ENCODE measurements at places on chromosomes 2 and 18. TPM values are rescaled to one million over a fixed set of nuclear protein-coding genes. Genes with fewer than 3 reads are reported as not detected.

ZSWIM2 gene
- not detected for total RNA-seq

DNA sequence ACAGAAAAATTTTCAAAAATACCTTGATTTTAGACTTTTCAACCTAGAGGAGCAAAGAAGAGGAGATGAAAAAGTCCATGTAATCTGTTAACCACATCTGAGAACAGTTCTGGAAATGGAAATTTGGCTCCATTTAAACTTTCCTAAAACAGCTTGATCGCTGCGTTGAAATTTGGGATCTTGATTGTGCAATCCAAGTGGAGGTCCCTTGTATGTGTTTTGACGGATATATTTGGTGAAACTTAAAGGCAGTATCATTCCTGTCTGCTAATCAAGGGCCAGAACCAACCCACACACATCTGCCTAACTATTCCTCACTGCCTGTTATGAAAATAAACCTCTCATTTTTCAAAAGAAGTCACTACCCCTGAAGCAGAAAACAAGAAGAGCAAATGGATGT is 46.6 kb downstream of the SPATS2L start:
- DNase-seq = no peak

KIAA2012 gene
- total RNA-seq = not detected

DNA sequence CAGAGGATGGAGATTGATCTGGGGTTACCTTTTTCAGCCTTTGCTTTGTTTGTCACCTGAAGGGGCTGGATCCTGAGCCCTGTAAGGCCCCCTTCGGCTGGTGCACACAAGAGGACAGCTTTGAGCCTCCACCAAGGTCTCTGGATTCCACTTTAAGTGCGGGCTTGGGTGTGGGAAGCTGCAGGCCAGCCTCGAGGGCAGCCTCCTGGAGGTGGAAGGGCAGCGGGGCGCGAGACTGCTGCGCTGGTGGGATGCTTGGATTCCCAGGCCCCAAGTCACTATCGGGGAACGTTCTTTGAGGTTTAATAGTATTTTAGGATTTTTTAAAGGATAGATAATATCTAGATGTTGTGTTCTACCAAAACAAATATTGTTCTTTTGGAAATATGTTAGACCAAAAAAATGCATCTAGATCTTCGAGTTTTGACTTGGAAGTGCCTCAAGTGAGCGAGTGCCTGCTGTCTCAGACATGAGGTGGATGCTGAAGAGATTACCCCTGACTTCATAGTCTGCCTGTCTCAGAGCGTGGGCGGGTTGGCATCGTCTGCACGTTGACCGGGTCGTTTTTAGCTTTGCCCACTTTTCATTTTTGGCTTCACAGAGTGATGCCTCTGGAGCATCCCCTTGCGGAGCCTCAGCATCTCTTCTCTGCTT is 113.8 kb downstream of the AGAP1 start:
- no peak for DNase-seq

UGGT1 gene
- total RNA-seq = 57.1 TPM

CD8B2 gene
- total RNA-seq = 0.27 TPM

DNA sequence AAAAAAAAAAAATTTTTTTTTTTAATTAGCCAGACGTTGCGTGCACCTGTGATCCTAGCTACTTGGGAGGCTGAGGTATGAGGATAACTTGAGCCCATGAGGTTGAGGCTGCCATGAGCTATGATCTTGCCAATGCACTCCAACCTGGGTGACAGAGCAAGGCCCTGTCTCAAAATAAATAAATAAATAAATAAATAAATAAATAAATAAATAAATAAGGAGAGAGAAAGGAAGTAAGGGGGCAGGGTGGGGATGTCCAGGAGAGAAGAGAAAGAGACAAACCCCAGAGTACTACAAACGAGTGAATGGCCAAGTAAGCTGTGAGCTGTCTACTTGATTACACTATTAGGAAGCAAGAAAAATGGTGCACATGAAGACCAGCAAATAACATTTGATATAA is 7.7 kb upstream of the PMAIP1 start:
- DNase-seq = no peak

GRCh38 chr2:1561811-1562421 is 148.7 kb downstream of the TPO start:
- peak; percentile 73 for DNase-seq

GRCh38 chr2:122515731-122516290 is 760.4 kb downstream of the TSN start:
- no peak for DNase-seq

HOXD12 gene
- total RNA-seq = not detected

DNA sequence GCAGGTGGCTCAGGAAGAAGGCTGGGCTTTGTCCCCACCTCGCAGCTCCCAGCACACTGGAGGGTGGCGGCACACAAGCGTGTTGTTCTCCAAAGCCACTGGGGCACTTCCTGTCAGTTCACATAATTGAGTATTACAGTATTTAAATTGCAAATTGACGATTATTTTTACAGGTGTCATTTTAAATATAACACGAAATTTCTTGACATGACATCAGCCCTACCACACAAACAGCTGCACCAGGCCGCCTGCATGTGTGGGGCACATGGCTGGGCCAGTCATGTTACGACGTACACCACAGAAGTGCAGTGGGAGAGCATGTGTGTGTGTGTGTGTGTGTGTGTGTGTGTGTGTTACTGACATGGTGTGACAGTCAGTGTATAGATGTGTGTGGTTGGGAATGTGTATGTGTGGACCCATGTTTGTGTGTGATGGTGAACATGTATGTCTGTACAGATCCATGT is 155.6 kb downstream of the TTC32 start:
- no peak for DNase-seq

DNA sequence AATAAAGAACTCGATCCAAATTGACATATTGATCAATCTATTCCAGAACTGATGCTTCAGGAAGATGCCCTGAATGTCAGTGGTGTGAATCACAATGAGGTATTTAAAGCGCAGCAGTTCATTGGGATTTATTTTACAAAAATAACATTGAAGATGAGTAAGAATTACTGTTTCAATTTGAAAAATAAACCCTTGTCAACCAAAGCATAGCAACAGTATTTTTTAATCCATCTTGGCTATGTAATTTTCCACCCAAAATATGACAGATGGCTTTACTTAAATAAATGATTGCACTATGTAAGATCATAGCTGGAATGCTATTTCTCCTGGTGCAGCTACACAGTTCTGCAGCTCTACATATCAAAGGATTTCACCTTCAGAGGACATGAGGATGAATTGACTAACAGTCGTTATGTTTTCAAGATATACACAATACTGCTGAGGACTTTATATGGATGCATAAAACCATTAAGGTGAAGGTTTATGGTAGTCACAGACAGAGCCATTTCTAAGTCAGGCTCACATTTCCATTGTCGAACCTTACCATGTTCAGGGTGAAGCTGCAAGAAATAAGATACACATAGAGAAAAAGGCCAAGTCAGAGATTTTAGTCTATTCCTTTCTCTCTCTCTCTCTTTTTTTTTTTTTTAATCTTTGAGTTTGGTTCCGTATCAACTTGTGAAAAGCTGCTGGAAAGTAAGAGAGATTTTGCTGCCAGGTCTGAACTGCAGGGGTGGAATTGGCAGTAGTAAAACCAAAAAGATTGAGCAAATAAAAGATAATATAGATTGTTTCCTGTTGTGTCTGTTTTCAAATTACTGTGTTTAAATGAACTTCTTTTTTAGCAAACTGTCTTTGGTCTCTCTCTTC is 398.0 kb upstream of the CDH20 start:
- no peak for DNase-seq

GRCh38 chr2:98502556-98503335 is 58.1 kb downstream of the INPP4A start:
- no peak for DNase-seq

EVX2 gene
- total RNA-seq = not detected

DNA sequence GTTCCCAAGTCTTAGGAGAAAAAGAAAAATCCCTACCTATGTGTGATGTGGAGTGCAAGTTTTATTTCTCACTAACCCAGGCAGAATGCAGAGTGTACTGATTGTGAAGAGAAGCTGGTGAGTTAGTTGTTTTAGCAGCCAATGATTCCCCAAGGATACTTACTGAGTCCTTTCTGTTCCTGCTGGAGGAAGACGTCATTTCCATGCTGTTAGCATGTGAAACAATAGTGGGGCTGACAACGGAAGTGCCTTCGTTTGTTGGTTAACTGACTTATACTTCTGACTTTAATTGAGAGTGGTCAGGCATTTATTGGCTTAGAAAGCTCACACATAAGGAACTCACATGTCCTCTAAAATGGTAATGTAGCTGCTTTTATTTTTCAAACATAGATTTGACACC is 180.6 kb downstream of the MC4R start:
- no peak for DNase-seq

DNA sequence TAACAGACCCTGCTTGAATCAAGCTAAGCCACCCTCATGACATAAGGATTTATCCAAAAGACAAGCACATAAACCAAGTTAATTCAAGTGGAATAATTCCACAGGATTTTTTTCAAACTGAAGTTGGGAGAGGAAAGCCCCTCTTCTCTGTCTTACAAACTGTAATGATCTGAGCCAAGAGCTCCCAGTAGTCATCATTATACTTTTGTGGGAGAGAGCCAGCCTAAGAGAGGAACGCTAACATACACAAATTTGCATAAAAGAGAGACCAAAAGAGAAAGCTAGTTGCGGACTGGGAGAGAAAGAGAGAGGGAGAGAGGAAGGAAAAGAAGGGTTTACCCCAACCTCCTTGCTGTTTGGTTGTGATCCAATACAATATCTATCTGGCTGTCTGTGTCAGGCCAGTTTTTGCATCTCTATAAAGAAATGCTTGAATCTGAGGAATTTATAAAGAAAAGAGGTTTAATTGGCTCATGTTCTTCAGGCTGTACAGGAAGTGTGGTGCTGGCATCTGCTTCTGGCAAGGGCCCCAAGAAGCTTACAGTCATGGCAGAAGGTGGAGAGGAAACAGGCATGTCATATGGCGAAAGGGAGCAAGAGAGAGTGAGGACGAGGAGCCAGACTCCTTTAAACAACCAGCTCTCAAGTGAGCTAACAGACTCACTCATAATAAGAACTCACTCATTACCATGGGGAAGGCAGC is 20.8 kb upstream of the PUM2 start:
- no peak for DNase-seq

RAB27B gene
- 5.1 TPM for total RNA-seq

GRCh38 chr2:174717273-174717672 is 47.0 kb downstream of the CHRNA1 start:
- DNase-seq = no peak

DNA sequence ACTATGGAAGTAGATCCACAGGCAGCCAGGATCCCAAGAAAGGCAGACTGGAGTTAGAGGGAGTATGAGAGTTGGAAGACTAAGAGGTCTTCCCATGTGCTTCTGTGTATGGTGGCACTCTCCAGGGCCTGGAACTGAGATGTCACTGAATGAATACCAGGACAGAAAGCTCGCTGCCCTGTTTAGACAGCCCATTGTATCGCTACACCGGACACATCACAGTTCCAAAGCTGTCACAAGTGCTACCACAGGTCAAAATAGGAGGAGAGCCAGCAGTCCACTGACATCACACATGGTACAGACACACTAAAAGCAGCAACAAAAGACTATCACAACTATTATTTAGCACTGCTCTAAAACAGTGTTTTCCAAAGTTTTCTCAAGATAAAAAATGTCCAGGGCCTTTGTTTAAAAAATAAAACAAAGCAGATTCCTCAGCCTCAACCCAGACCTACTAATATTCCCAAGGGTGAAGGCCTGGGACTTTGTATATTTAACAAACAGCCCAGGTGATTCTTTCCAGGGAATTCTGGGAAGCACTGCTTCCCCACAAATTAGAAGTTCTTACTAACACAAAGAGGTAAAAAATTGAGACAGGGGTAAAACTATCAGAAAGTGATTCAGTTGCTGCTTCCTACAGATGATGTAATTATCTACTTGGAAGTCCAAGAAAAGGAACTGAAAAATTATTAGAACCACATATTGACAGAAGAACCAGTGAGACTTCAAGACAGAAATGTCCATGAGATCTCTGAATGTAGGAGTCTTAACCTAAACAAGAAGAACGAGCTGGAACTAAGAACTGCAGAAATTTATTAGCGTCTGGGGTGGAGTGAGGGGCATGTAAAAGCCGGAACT is 116.0 kb downstream of the DTNB start:
- no peak for DNase-seq

GRCh38 chr2:39704540-39704939 is 38.8 kb downstream of the TMEM178A start:
- DNase-seq = no peak

GRCh38 chr2:79630060-79630459 is 117.2 kb downstream of the CTNNA2 start:
- DNase-seq = no peak

DNA sequence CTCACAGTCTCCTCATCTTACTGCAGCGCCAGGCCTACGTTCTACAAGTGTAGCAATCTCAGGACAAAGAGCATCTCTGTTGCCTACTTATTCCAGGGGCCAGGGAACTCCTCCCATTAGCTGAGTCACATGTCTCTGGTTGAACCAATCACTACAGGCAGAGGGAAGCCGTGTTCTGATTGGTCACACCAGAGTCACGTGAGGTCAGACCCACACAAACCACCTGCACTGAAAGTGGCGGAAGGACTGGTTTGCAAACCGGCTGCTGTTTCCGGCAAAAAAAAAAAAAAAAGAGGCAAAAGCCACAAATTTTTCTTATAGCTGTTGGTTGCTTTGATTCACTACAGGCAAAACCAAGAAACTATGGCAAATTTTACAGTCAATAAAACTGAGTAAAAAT is 21.9 kb upstream of the USP14 start:
- no peak for DNase-seq

DNA sequence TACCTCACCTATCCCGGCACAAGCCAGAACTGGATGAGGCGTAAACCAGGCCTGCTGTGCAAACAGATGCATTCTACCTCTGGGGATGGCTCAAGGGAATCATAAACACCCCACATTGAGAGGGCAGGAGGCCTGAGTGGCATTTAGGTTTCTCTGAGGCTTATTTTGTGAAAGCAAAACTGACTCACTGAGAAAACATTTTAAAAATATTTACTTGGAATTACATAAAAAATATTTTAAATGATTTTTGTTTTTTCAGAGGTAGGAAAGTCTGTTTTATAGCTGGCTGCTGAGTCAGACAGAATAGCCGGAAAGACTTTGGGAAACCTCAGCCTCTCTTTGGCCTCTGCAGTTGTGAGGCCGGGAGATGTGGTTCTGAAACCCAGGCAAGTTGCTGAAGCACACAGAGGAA is 244.1 kb downstream of the NCKAP5 start:
- no peak for DNase-seq

DNA sequence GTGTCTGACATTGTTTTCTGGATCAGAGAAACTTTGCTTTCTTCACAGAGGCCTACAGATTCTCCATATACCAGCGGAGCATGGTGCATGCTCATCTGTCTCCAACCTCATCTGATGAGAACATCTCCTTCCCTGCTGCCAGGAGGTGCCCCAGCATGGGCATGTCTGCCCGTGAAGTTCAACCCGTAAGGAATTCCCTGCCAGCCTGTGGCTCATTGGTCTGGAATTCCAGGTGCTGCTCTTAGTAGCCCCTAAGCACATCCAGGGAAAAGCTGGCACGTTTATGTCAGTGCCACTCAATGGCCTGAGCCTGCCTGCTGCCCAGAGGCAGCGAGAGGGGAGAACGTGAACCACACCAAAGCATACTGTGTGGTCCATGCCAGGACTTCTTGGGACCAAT is 1.7 kb upstream of the SP100 start:
- no peak for DNase-seq

GRCh38 chr2:224957540-224958461 is 84.5 kb downstream of the DOCK10 start:
- no peak for DNase-seq

GRCh38 chr2:105184420-105184819 is 57.1 kb upstream of the GPR45 start:
- no peak for DNase-seq

- peak; percentile 46 for DNase-seq
Observed at GRCh38 chr2:96823198-96823597, 7.1 kb downstream of the CNNM3 start.
